T-cell (primary cell): ENCODE measurements at places on chromosomes 4 and X.

- H3K4me1 ChIP-seq: peaks cover 35% of the 10 kb centered on the region
- H3K36me3 ChIP-seq: no peaks in the 10 kb centered on the region
- H3K27ac ChIP-seq: peak overlapping the region; percentile 84
- no peak for DNase-seq
- no peaks in the 10 kb centered on the region for H3K27me3 ChIP-seq
- H3K4me3 ChIP-seq: no peak overlapping the region
Measured at GRCh38 chr4:142356801-142357200, 489.3 kb downstream of the INPP4B start.

GRCh38 chrX:41589634-41590270 lies 99.0 kb upstream of the GPR34 start:
- H3K36me3 ChIP-seq: peaks cover 5% of the 10 kb centered on the region
- no peaks in the 10 kb centered on the region for H3K4me1 ChIP-seq
- H3K27me3 ChIP-seq: no peaks in the 10 kb centered on the region
- H3K27ac ChIP-seq: no peak overlapping the region

DNA sequence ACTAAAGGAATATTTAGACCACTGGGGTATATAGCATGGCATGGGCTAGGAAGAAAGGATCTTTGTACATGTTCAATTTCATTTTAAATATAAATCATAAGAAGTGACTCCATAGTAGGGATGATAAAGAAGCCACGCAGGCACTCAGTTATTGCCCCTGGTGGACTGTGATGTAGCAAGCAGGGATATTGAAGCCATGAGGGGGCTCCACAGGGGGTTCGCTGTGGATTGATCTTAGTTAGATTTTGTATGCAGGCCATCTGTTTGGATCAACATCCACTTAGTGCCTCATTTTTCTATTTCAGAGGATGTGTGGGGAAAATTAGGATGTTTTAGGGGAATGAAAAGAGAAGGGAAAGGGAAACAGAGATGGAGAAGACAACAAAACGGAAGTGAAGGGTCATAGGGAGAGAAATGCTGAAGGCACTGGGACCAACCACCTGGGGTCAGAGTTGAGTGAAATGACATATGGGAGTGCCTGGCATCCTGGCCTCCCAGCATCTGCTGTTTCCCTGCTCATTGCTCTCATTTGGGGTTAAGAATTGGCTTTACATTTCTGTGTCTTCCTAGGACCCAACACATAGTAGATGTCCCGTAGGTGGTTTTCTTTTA lies 11.2 kb upstream of the FREM3 start:
- no peak for DNase-seq
- no peaks in the 10 kb centered on the region for H3K27me3 ChIP-seq
- H3K4me1 ChIP-seq: no peaks in the 10 kb centered on the region
- H3K4me3 ChIP-seq: no peak overlapping the region

DNA sequence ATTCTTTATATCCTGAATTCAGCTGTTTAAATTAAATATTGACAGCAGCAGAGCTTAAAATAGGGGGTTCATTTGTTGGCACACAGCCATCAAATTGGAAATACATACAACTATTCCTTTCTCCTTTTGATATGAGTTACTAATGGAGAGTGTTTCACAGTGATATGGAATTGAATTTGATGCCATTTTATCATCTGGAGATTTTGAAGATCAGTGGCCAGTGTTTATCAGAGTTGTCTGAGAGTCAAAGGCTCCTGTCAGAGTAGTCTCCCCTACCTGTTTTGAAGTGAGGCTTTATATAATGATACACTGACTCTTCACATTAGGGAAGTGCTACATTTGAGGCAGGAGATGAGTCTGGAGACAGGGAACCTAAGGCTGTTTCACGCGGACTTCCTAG lies 1286.3 kb downstream of the TECRL start:
- DNase-seq: no peak
- H3K4me1 ChIP-seq: no peaks in the 10 kb centered on the region
- H3K27me3 ChIP-seq: no peaks in the 10 kb centered on the region

DNA sequence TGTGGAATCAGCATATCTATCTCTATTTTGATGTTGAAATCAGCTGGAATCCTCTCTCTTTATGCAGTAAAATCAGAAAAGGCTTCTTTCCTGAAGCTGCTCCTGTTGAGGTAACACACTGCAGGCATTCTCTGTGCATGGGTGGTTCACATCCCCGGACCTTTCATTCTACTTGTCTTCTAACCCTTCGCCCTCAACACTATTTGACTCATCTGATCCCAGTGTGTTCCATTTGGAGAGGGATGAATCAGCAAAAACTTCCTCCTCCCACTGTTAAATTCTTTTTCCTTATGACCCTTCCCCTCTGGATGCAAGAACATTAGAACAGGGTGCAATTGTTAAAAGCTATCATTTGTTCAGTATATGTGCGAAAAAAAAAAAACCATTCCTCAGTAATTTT lies 67.4 kb downstream of the RNF150 start:
- H3K4me1 ChIP-seq: no peaks in the 10 kb centered on the region
- H3K4me3 ChIP-seq: no peak overlapping the region
- no peak overlapping the region for H3K27ac ChIP-seq
- no peak for DNase-seq

GRCh38 chr4:15340902-15341732 lies 86.7 kb upstream of the C1QTNF7 start:
- H3K4me3 ChIP-seq: no peak overlapping the region
- no peaks in the 10 kb centered on the region for H3K4me1 ChIP-seq
- no peak for DNase-seq
- H3K36me3 ChIP-seq: no peaks in the 10 kb centered on the region

DNA sequence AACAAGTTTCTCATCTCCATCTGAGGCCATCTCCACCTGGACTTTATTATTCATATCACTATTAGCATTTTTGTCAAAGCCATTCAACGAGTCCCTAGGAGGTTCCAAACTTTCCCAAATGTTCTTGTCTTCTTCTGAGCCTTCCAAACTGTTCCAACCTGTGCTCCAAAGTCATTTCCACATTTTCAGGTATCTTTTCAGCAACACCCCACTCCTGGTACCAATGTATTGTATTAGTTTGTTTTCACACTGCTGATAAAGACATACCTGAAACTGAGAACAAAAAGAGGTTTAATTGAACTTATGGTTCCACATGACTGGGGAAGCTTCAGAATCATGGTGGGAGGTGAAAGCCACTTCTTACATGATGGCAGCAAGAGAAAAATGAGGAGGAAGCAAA lies 385.4 kb upstream of the GATB start:
- no peaks in the 10 kb centered on the region for H3K4me1 ChIP-seq
- H3K36me3 ChIP-seq: no peaks in the 10 kb centered on the region
- H3K4me3 ChIP-seq: no peak overlapping the region
- H3K27ac ChIP-seq: no peak overlapping the region
- no peaks in the 10 kb centered on the region for H3K27me3 ChIP-seq
